Activated CD4-positive, alpha-beta T cell treated with anti-CD3 and anti-CD28 coated beads, Interleukin-2, amount 50 U/mL, for 4 hours (primary cell): ENCODE measurements at places on chromosomes 16 and 17.
A peak's percentile ranks its signal among the peaks of the same experiment; 100 is the strongest.

DNA sequence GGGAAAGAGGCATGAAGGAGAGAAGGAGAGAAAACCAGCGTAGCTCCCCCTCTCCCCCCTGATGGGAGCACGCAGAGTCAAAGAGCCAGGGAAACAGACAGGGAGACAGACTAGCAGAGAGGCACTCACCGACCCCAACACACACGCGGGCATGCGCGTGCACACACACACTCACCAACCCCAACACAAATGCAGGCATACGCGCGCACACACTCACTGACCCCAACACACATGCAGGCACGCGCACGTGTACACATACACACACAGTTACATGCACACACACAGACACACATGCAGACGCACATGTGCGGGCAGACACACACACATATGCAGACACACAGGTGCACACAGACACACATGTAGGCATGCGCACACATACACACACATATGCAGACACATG lies 4.6 kb downstream of the CACNB1 start:
- no peak for DNase-seq

DNA sequence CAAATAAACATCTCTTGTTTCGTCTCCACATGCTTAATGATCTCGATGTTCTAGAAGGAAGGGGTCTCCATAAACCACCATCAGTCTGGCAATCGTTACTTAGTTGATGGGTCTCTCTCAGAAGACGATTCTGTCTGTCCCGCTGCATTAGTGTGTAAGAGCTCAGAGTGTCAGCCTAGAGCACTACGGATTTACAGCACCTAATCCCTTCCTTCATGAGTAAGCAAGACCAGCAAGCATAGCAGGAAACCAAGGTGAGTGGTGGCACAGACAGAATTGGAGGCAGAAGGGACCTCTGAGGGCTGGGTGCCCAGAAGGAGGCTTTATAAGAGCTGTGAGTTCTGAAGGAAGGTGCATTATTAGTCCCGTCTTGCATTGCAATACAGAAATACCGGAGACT lies 440.1 kb downstream of the RBFOX1 start:
- DNase-seq: no peak

GRCh38 chr17:63698886-63699637 lies 863 bp downstream of the LIMD2 start:
- peak; percentile 74 for DNase-seq

DNA sequence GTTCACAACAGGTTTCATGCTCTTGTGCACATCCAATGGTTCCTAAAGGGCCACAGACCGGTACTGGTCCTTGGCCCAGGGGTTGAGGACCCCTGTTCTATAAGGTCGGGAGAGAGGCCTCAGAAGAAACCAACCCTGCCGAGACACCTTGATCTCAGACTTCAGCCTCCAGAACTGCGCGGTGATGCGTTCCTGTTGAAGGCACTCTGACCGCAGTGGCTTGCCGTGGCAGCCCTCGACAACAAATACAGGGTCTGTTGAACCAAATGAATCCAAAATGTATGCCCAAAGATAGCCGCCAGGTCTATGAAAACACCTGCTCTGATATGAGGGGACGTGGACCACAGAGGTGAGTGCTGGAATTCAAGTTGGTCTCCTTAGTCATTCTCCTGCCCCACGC lies 389.8 kb downstream of the SEC14L1 start:
- DNase-seq: no peak

DNA sequence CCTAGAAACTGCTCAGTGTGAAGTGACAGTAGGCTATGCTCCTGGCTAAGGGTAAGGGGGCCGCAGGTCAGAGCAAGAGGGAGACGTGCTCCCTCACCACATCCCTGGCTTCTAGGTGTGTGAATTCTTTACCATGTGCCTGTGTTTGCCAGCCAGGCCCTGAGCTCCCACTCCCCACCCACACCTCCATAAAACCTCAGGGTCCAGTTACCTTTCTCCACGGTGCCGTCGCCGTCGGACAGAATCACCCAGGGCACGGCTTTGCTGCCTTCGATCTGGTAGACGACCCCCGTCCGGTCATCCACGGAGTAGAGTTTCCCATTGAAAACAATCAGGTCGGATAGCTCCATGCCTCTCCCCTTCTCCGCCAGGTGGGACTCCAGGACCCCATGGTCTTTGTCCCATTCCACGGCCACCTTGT lies 12.8 kb downstream of the CANT1 start:
- DNase-seq: no peak

- no peak for DNase-seq
Measured at GRCh38 chr17:78875363-78876093, 27.5 kb downstream of the CEP295NL start.

GRCh38 chr17:42704490-42704836 lies 22.1 kb downstream of the CNTNAP1 start:
- no peak for DNase-seq

- DNase-seq: no peak
Measured at GRCh38 chr17:82388223-82388921, 16.8 kb downstream of the UTS2R start.

- no peak for DNase-seq
Measured at GRCh38 chr16:22843856-22844255, 29.9 kb downstream of the HS3ST2 start.

DNA sequence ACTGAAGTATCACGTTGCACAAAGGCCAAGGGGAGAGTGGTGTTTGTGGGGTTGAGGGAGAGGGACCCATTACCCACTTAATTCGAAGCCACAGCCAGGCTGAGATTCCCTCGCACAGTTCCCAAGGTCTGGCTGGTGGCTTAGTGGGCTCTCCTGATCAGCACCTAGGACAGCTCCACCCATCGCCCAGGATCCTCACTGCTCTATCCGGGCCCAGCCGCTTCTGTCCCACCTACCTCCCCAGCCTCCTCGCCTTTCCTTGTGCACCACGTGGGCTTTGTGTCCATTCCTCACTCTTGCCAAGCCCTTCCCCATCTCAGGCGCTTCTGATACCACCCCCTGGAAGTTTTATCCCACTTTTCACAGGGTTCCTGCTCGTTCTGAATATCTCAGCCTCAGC lies 163.5 kb downstream of the CCT6B start:
- DNase-seq: no peak

- DNase-seq: no peak
Measured at GRCh38 chr17:62084585-62084984, 19.5 kb upstream of the MED13 start.

DNA sequence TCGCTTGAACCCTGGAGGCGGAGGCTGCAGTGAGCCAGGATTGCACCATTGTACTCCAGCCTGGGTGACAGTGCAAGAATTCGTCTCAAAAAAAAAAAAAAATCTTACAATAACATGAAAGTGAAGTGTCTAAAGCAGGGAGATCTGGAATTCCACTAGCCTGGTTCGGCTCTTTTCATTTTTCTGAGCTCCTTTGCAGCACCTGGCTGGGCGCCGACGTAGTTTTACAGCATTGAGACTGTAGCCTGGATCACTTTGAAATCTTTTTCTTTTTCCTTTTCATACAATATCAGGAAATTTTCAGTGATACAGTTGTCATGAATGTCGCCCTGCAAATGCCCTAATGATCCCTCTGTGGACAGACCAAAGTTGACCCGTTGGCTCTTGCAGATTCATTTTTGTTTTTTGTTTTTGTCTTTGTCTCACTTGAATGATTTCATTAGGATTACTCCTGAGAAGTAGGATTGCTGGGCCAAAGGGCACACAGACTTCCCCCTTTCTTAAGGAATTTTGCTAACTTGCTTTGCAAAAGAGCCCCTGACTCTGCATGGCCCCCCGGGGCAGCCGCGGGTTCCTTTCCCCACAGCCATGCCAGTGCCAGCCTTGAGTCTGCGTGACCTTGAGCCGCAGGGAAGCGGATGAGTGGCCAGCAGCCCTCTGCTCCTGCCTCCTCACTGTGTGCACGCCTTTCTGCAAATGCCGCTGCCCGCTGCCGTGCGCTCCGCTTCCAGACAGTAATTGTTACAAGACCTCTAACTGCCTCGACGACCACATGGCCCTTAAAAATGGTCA lies 28.0 kb downstream of the CRISPLD2 start:
- DNase-seq: no peak

- DNase-seq: no peak
Measured at GRCh38 chr17:13306310-13306962, 288.6 kb upstream of the ELAC2 start.

DNA sequence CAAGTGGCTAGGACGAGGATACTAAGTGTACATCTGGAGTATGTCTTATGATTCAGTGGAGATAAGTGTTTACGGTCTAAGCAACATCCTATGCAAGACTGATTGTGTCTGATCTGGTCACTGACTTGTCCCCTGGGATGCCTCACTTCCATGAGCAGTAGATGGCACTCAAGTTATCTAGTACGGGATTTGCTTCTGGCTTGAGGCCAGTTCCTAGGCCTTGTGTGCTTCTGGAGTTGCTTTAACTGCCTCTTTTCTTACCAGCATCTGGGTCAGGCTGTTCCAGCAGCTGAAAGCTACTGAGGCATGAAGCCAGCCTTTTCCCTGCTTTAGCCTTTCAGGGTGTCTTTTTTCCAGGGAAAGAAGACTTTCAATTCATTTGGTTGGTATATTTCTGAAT lies 23.0 kb downstream of the SUPT6H start:
- no peak for DNase-seq

DNA sequence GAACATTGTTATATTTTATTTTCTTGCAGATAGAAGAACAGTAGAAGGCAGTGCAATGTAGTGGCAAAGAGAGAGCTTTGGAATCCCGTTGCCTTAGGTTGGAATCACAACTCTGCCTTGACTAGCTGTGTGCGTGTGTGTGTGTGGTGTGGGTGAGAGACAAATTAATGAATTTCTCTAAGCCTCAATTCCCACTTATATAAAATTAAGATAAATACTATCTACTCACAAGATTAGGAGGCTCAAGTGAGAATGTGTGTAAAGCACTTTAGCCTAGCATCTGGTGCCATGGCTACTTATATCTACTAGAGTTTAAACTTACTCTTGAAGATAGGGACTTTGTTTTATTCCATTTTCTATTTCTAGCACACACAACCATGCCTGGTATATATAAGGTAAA lies 12.8 kb downstream of the CPD start:
- no peak for DNase-seq

DNA sequence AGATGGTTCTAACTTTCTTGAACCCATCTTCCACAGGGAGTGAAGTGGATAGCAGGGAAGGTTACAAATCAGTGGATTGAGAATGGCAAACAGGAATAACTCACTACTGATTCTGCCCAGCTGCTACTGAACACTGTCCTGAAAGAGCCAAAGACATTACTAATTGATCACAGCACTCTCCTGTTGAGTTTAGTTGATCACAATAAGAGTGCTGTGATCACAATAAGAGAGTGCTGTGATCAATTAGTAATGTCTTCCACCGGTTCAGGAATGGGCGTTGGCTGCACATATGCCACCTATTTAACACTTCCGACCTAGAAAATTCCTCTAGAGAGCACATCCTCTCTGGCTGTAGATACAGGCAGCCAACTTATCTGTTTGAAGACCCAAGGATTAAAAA lies 11.4 kb downstream of the CFAP97D1 start:
- DNase-seq: no peak

GRCh38 chr17:82400830-82401229 lies 17.3 kb upstream of the HEXD start:
- DNase-seq: peak; percentile 8

- no peak for DNase-seq
Measured at GRCh38 chr16:11501632-11502031, 85.1 kb downstream of the LITAF start.

- DNase-seq: no peak
Measured at GRCh38 chr17:56929362-56929969, 15.6 kb upstream of the TRIM25 start.

GRCh38 chr16:61246592-61246991 lies 789.6 kb downstream of the CDH8 start:
- no peak for DNase-seq

GRCh38 chr17:63703556-63704258 lies 3.8 kb upstream of the LIMD2 start:
- DNase-seq: no peak

DNA sequence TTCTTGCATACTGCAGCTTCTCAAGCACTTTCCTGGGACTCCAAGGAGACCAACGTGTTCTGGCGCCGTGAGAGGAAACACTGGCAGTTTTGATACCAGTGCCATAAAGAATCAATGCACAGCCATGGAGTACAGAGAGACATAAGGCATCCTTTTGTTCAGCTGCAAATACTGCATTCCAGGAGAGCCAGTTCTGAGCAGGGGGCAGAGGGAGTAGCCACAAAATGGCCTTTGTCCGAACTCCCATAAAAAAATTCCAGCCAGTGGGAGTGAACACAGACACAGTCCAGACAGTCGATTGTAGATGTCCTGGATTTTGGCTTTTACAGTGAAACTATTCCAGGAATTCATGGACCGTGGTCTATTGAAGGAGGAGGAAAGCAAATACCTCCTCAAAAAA lies 36.2 kb upstream of the TEKT3 start:
- no peak for DNase-seq

- no peak for DNase-seq
Measured at GRCh38 chr16:2785101-2785991, 2.0 kb downstream of the PRSS33 start.

- DNase-seq: no peak
Measured at GRCh38 chr16:48352648-48353390, 32.4 kb downstream of the SIAH1 start.

- DNase-seq: no peak
Measured at GRCh38 chr17:6297960-6298359, 137.0 kb downstream of the AIPL1 start.
